GM23248 (cell line): ENCODE measurements at places on chromosomes 1 and 21.

GRCh38 chr1:28132171-28133167 lies 44.0 kb downstream of the PTAFR start:
- no peak overlapping the region for H3K27ac ChIP-seq
- H3K4me1 ChIP-seq = peaks cover 18% of the 10 kb centered on the region
- no peak overlapping the region for H3K4me3 ChIP-seq
- no peaks in the 10 kb centered on the region for H3K36me3 ChIP-seq

- H3K27me3 ChIP-seq = no peaks in the 10 kb centered on the region
- H3K36me3 ChIP-seq = no peaks in the 10 kb centered on the region; the same call in 1 of the 2 replicates
- H3K27ac ChIP-seq = peak overlapping the region; percentile 100
- DNase-seq = no peak
These were observed 93.9 kb downstream of the NID1 start for GRCh38 chr1:235971020-235971419.

- no peak overlapping the region for H3K4me3 ChIP-seq
- no peaks in the 10 kb centered on the region for H3K36me3 ChIP-seq
- no peaks in the 10 kb centered on the region for H3K27me3 ChIP-seq
- peaks cover 84% of the 10 kb centered on the region for H3K4me1 ChIP-seq
- DNase-seq = peak; percentile 80
These were observed 33.9 kb downstream of the DDR2 start for GRCh38 chr1:162666006-162666645.

DNA sequence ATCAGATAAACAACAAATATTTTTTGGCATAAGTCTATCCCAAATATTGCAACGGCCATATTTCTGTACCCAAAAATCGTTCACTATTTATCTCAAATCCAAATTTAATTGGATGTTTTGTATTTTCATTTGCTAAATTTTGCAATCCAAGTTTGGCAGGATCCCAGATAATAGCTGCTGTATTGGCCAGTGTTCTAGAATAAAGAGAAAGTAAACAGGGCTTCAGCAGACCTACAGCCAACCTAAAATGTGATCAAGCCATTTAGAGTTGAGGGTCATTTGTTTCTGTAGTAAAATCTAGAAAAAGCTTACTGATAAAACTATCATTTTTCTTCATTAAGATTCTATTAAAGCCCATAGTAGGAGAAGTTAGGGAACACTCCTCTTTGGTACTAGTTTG lies 506.6 kb upstream of the PTBP2 start:
- no peaks in the 10 kb centered on the region for H3K27me3 ChIP-seq
- H3K4me3 ChIP-seq = no peak overlapping the region
- H3K27ac ChIP-seq = no peak overlapping the region
- no peaks in the 10 kb centered on the region for H3K36me3 ChIP-seq
- H3K4me1 ChIP-seq = no peaks in the 10 kb centered on the region

DNA sequence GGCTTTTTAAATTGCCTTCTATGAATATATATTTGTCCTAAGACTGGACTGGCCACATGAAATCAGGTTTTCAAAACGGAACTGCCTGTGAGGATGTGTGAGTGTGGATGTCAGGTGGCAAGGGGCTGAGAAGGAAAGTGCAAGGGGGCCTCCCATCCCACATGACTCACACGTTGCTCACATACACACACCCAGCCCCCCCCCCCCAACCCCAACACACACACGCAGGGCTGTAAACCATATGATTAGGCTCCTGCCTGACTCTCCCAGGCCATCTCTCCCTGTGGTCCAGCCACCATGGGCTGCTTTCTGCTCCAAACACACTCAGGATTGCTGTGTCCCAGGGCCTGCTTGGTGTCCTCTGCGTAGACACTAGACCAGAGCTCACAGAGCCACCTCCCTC lies 22.4 kb downstream of the DEGS1 start:
- no peaks in the 10 kb centered on the region for H3K36me3 ChIP-seq
- peaks cover 25% of the 10 kb centered on the region for H3K4me1 ChIP-seq
- no peaks in the 10 kb centered on the region for H3K27me3 ChIP-seq
- peak overlapping the region; percentile 50; the same call in 1 of the 2 replicates for H3K4me3 ChIP-seq
